ENCODE measurements at places on chromosomes 5 and 9. TPM values are rescaled to one million over a fixed set of nuclear protein-coding genes. Genes with fewer than 3 reads are reported as not detected.

The SLC4A9 gene
- total RNA-seq = 0.73 TPM

The OTULIN gene
- 48.2 TPM for total RNA-seq

DNA sequence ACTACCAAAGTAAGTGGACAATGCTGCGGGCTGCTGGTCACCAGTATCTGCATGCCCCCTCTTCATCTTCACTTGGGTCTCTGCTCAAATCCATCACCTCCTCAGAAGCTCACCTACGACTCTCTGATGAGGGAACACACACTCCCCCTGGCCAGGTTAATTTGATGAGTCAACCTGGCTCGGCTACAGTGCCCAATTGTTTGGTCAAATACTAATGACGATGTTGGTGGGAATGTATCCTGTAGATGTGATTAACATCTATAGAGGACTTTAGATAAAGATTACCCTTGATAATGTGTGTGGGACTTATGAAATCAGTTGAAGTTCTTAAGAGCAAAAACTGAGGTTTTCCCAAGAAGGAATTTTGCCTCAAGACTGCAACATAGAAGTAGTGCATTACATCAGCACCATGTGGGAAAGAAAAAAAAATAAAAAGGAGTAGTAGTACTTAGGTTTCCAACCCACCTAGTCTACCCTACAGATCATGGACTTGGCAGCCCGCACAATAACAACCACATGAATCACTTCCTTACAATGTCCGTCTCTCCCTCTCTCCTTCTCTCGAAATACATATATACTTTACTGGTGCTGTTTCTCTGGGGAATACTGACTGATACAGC lies 467.3 kb downstream of the DNAH5 start:
- no peaks in the 10 kb centered on the region for H3K27me3 ChIP-seq
- no peak overlapping the region for H3K4me3 ChIP-seq
- H3K27ac ChIP-seq = no peak overlapping the region
- no peaks in the 10 kb centered on the region for H3K4me1 ChIP-seq

DNA sequence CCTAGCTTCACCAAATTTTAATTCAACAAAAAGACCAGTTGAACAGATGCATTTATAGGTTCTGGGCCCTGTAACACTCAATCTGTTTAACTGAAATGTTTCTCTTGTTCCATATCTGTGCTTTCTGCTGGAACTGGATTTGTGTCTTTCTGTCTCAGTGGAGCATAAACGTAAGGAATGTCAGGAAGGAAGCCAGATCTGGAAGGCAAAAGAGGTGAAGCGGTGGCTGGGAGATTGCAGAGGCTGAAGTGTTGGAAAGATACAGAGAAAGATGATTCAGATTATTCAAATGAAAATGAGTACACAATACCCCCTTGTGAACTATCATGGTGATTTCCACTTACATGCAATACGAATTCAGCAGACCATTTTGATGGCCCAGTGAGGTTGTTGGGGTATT lies 406.8 kb downstream of the BRINP1 start:
- no peaks in the 10 kb centered on the region for H3K36me3 ChIP-seq
- no peaks in the 10 kb centered on the region for H3K27me3 ChIP-seq
- H3K4me3 ChIP-seq = no peak overlapping the region
- H3K27ac ChIP-seq = no peak overlapping the region
- DNase-seq = no peak
